ENCODE measurements at places on chromosomes 7 and 10. TPM values are rescaled to one million over a fixed set of nuclear protein-coding genes. Genes with fewer than 3 reads are reported as not detected.

The WDR11 gene
- 43.0 TPM for total RNA-seq

The UBE2D1 gene
- 28.6 TPM for total RNA-seq

The NEBL gene
- 151 TPM for total RNA-seq

The LOXL4 gene
- total RNA-seq: 4.2 TPM

The OR2F2 gene
- not detected for total RNA-seq

The MYPN gene
- not detected for total RNA-seq

The TMEM213 gene
- 0.49 TPM for total RNA-seq

The TBX20 gene
- not detected for total RNA-seq

The TCAF2 gene
- 5.4 TPM for total RNA-seq

The C7orf57 gene
- 0.29 TPM for total RNA-seq

The BAIAP2L1 gene
- total RNA-seq: 32.9 TPM

The HYAL4 gene
- total RNA-seq: not detected

The MDH2 gene
- 97.6 TPM for total RNA-seq

The KCNMA1 gene
- total RNA-seq: 19.9 TPM

The HK1 gene
- total RNA-seq: 86.7 TPM
